Psoas muscle (tissue), 8 donors: ENCODE measurements at places on chromosomes 11 and 22.
A peak's percentile ranks its signal among the peaks of the same experiment; 100 is the strongest.

DNA sequence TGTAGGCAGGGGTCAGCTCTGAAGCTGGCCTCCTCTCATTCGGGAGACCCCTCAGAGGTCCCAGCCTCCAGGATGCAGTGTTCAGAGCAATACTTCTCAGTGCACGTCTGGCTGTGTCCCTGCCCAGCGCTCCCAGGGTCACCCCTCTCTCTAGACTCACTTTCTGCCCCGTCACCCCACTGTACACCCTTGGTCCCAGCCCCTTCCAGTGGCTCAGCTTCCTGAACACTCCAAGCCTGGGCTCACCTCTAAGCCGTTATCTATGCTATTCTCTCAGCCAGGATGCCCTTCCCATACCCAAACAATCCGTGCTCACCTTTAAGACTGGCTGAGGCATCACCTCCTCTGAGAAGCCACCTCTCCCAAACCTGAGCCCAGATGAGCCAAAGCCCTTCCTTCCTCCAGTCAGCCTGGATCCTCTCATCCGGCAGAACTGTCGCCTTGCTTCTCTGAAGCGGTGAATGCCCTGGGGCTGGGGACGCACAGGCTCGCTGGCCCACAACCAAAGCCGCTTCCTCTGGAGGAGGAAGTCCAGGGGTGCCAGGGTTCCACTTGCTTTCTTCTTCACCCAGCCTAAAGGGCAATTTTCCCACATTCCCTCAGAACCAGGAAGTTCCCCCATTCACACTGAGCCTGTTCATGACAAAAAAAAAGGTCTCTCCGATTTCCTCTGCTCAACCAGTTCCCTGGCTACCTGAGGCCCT is 13.7 kb upstream of the CDKN1C start:
- DNase-seq = no peak

- no peak for DNase-seq
Observed at GRCh38 chr11:111466615-111467014, 45.6 kb downstream of the BTG4 start.

DNA sequence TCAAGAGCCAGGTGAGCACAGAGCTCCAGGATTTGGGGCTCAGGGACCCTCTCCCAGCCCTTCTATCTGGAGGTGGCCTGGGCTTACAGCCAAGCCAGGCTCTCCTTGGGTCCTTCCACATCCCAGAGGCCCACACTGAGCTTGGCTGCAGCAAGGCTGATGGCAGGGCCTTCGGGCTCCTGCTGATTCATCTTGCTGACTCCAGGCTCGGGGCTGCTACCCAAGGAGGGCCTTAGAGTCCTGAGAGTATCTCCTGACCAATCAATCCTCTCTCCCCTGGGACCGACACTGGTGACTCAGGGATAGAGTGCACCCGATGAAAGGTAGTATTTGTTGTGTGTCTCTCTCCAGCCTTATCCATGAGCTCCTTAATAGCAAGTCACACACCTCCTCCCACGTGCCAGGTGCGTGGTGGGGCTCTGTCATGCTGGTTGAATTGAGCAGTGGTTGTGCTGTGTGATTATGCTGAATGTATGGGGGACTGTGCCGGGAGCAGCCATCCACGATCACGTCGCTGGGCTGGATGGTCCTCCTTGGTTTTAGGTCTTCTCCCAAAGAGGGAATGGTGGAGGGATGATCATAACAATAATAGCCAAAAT is 62.3 kb downstream of the GRIK4 start:
- no peak for DNase-seq

GRCh38 chr11:75261902-75262361 is 21.4 kb downstream of the TPBGL start:
- DNase-seq = no peak

GRCh38 chr11:10490398-10491241 is 35.6 kb downstream of the AMPD3 start:
- peak; percentile 84 for DNase-seq

DNA sequence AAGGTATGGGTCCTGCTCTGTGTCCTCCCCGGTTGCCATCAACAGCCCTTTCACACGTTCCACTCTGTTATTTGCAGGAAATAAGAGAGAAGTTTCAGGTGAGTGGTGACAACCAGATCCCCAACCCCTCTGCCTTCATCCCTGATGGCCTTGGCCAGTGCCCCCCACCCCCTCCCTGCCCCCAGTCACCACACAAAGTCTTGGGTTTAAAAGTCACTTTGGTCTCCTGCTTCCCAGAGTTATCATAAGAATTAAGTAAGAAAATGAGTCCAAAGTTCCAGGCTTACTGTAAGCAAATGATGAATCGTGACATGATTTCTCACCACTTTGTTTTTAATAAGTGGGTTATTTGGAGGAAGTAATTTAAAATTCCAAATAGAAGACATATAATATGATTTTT is 9.2 kb upstream of the OAF start:
- no peak for DNase-seq

DNA sequence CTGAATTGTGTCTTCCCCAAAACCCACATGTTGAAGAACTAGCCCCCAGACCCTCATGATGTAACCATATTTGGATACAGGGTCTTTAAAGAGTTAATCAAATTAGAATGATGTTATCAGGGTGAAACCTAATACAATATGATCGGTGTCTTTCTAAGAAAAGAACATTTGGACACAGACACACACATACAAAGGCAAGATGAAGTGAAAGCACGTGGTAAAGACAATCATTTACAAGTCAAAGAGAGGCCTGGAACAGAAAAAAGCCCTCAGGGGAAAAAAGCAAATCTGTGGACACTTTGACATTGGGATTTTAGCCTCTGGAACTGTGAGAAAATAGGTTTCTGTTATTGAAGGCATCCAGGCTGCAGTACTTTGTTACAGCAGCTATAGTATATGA is 733.4 kb downstream of the JRKL start:
- no peak for DNase-seq

- no peak for DNase-seq
Observed at GRCh38 chr22:43235445-43236409, 48.8 kb upstream of the TTLL12 start.

GRCh38 chr11:15589070-15589626 is 474.4 kb downstream of the INSC start:
- no peak for DNase-seq

GRCh38 chr22:50032941-50033601 is 20.5 kb upstream of the IL17REL start:
- DNase-seq = no peak

DNA sequence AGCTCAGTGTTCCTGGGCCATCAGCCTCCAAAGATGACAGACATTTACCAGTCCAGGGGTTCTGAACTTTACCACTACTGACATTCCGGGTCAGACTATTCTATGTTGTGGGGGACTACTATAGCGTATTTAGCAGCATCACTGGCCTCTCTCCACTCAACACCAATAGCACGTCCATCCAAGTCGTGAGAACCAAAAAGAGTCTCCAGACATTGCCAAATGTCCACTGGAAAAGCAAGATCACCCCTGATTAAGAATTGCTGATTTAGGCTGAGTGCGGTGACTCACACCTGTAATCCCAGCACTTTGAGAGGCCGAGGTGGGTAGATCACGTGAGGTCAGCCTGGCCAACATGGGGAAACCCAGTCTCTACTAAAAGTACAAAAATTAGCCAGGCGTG is 5.3 kb downstream of the PES1 start:
- no peak for DNase-seq

GRCh38 chr11:6191742-6192141 is 7.3 kb upstream of the OR52W1 start:
- DNase-seq = no peak

- no peak for DNase-seq
Observed at GRCh38 chr22:48944433-48944750, 883.3 kb downstream of the BRD1 start.
